ENCODE measurements at places on chromosomes 2 and 18. TPM values are rescaled to one million over a fixed set of nuclear protein-coding genes. Genes with fewer than 3 reads are reported as not detected.
A peak's percentile ranks its signal among the peaks of the same experiment; 100 is the strongest.

The CPO gene
- total RNA-seq = not detected

- peak; percentile 41 for DNase-seq
Measured at GRCh38 chr2:101725515-101726192, 28.1 kb downstream of the MAP4K4 start.

The CNGA3 gene
- not detected for total RNA-seq

DNA sequence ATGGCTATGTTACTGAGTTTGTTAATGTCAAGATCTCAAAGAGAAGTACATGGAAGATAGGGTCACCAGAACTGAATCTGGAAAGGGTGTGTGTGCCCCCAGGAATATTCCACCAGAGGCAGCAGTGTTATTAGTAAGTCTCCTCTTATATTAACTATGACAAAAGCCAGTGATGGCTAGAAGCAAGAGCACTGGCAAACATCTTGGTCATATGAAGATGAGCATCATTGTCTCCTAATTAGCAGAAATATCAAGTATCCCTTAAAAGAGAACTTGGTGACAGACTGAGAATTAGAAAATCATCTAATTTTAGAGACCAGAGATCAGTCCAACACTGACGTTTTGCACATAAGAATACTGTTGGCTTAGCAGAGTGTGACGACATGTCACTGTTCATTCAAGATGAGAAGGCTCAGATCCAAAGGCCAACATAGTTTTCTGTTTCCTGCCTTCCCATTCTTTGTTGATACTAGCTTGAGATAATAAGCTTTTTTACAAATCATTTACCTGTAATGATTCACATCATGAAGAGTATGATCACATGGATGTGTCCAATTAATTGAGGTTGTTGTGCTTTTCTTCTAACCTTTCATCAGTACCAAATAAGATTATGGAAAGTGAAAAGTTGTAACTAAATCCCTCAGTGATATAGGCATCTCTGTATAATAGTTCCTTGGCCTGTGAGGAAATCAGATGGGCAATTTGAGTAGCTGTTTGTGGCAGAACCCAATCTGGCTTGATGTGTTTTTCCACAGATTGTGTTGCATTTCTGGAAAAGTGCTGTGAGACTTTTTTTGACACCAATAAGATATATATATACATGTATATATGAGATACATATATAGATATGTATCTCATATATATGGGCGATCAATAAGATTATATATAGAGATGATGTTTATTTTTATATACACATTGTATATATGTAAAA, 44.5 kb downstream of the MAPRE2 start:
- no peak for DNase-seq

DNA sequence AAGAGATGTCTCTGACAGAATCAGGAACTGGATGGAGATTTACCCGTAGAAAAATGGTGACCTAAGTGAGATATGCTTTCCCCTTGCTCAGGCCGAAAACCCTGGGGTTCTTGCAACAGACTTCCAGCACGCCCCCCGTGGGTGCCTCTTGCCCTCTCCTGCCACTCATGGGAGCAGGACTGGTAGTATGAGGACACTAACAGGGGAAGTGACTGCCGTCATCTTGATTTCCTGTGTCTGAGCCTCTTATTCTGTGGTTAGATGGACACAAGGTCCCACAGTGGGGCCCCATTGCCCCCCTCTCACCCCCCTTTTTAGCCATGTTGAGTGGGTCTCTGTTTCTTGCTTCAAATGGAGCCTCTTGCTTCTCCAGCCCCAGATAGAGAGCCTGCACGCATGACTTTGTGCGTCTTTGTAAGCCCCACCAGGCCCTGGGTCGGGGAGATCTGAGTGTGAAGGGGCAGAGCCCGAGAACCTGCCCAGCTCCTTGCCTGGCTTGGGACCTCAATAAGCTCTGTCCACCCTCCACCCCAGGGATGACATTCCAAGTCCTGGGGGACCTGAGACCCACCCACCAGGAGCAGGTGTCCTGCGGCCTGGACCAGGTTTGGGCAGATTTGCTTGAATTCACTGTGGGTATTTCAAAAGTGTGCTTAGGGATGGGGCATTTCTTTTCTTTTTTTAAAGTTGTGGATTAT, 12.6 kb downstream of the GNLY start:
- DNase-seq = no peak

- DNase-seq = no peak
Measured at GRCh38 chr2:26948800-26949199, 21.6 kb upstream of the MAPRE3 start.

GRCh38 chr18:64210401-64210949, 61.6 kb upstream of the LINC00305 start:
- DNase-seq = no peak

DNA sequence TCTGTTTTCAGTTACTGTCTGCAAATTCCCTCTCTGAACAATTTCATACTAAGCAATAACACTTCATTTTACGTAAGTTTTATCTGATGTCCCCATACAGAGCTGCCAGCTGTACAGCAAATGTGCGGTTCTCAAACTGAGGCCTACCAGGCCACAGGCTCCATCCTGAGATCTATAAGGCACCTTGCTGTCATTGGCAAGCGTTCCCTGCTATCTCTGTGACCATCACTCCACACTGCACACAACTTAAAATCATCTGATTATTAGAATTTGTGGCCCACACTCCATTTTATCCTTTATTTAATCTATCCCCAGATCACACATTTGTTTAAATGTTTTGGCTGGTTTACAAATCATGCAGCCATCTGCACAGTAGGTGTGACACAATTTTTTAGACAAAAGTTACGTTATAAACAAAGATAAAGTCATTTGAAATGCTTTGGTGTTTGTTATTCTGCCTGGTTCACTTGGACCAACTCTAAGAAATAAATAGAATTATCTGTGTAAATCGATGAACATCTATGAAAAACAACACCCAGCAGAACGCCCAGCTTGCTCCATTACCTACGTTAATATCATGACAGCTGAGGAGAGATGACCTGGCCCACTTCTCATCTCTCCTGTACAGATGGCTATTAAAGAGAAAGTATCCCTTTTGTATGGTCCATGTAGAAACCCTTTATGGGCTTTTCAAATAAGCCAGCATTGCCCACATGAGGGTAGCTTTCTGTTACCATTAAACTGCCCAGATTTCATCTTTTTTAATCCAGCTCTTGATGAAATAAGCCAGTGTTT, 162.4 kb downstream of the ZNF521 start:
- DNase-seq = no peak

The BABAM2 gene
- total RNA-seq = 34.8 TPM

DNA sequence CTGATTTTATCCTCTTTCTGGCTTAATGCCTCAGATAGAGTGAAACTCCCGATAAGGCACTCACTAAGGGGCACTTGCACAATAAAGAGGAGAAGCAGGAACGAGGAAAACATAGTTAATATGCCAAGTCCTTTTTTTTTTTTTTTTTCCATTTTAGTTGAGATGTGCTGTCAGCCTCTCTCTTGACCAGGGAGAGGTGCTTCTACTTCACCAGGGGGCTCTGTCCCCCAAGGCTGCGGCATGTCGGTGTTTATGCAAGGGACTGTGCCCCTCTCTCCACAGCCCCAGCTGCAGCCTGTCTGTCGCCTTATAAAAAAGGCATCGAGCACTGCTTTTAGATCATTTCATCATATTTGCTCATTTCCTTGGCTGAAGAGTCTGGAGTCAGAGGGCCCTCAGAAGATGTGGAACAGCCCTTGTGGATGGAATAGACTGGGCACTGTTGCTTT, 178.1 kb downstream of the SLC8A1 start:
- DNase-seq = no peak

GRCh38 chr18:46601141-46601805, 55.7 kb downstream of the LOXHD1 start:
- DNase-seq = no peak

DNA sequence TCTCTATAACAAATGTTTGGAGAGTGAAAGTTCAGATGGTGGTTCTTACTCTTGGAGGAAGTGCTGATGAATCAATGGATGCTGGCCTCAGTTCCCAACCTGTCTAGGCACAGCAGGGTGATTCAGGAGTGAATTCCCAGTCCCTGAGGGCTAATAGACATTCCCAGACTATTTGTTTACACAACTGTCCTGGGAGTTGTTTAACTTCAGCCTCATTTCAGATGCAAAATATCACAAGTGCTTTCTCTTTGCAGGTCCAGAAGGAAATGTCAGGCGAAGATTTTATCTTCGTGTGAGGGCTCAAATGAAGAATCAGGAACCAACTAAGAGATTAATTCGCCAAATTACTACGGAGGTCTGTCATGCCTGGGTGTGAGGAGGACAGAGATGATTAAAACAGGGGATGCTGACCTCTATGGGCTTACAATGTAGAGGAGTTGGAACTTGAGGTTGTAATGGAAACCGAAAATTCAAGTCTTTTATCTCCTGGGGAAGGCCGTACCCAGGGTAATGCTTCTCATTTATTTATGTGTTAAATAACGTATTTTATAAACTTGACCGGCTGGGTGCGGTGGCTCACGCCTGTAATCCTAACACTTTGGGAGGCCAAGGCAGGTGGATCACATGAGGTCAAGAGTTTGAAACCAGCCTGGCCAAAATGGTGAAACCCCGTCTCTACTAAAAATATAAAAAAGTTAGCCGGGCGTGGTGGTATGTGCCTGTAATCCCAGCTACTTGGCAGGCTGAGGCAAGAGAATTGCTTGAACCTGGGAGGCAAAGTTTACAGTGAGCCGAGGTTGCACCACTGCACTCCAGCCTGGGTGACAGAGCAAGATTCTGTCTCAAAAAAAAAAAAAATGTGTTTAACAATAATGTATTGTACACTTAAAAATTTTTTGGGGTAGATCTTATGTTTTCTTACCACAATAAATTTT, 38.7 kb upstream of the SLC1A4 start:
- no peak for DNase-seq

The TMEM127 gene
- total RNA-seq = 9.1 TPM

GRCh38 chr2:127429844-127430425, 11.7 kb downstream of the PROC start:
- DNase-seq = no peak

All from neural progenitor cell (in vitro differentiated cells).